ENCODE measurements at places on chromosomes 6 and 20. TPM values are rescaled to one million over a fixed set of nuclear protein-coding genes. Genes with fewer than 3 reads are reported as not detected.
A peak's percentile ranks its signal among the peaks of the same experiment; 100 is the strongest.

The ENPP1 gene
- total RNA-seq: 2.5 TPM

The HEBP2 gene
- total RNA-seq: 50.8 TPM

The WASF1 gene
- 10.2 TPM for total RNA-seq

DNA sequence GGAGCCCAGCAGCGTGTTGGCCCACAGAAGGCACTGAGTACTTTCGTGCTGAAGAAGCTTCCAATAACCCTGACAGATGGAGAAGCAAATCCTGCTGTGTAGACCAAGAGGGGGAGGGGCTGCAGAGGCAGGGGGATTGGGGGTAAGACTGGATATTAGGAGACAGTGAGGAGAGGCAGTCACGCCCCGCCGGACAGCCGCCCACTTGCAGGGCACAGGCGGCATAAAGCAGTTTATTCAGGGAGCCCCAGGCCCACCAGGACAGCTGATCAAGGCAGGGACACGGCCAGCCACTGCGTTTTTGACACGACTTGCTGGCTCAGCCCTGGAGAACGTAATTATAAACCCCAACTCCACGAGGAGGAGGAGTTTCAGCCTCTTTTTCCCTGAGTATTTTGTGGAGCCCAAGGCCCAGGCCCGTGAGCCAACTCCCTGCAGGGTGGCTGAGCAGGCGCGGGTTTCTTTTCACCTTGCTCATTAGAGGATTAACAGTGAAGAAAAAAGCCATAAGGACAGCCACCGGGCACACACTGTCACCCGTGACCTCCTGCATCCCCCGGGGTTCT, 177.9 kb downstream of the TFAP2C start:
- DNase-seq: no peak

DNA sequence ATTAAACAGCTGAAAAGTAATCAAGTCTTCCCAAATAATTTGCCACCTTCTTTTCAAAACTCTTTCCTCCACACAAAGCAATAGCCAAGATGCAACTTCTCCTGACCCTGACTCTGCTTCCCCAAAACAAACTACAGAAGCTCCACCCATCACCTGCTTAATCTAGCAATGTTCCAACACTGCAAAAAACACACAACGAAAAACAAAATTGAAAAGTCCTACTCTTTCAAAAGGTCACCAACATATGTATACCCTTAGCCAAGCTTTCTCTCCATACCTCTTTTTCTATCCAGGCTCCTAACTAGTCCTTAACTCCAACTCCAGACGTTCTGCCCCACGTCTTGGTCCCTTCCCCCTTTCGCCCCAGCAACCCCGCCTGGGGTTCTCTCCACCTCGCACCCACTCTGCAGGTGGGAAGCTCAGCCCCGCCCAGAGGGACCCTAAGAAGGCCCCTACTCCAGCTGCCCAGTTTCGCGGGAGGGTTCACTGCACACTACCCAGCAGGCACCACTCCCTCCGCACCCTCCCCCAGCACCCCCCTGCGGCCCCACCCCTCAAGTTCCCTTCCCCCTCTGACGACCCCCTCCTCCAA, 717 bp downstream of the CSNK2A1 start:
- DNase-seq: no peak

- no peak for DNase-seq
Measured at GRCh38 chr6:32637219-32637880, at the start of gene HLA-DQA1. Gene HLA-DQA1, plus strand, starts transcription at chr6:32637406. Its CDS starts 53 bp downstream, at chr6:32637459.

DNA sequence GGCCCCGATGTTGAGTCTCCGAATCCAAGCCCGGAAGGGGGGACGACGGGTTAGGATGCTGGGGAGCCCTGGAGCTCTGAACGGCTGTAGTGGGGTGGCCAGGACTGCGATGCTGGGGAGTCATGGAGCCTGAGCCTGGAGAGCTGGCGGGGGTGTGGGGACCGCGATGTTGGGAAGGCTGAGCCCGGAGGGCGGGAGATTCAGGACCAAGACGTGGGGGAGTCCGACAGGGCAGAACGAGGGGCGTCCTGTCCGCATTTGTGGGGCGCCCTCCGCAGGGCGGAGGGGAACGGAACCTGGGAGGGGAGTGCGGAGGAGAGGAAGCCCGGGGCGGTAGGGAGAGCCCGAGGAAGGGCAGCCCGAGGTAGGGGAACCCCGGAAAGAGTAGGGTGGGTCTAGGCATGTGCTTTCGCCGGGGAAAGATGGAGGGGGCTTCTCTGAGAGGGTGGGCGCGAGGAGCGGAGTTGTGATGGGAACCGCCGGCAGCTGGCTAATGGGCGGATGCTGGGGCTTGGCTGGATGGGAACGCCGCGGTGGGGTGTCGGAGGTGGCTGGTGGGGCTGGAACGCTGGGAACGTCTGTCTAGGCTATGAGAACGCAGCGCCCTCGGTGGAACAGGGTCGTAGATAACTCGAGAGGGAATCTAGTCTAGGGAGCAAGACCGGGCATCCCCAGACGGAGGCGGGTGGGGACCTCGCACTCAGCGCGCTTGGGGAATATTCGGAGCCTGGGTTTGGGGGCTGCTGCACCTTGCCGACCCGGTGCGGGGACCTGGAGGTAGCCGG, 684 bp downstream of the PAQR8 start:
- no peak for DNase-seq

DNA sequence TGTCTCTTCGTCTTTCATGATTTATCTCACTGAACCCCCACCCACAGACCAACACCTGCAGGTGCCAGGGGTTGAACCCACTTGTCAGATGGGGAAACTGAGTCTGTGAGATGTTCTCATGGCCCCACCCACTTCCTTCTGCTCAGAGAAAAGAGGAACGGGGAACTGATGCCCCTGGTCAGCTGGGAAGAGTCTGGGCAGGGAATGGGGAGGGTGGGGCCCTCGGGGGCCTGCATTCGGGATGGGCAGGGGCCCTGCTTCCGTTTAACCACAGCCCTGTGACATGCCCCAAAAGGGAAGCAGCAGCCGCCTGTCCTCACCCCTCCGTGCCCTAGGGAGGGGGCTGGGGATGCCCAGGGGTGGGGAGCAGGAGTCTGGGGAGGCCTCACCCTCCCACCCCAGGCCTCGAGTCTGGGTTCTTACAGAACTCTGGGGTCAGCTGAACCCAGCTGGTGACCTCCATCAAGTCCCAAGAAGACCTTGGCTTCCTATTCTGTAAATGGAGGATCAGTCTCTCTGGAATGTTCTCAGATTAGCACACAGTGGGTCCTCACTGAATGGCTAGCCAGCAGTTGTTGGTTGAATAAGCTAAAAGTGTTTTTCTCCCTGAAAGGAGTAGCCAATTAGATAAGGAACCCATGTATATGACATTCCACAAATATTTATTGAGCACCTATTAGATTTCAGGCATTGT, 81.5 kb downstream of the CEBPB start:
- DNase-seq: no peak

DNA sequence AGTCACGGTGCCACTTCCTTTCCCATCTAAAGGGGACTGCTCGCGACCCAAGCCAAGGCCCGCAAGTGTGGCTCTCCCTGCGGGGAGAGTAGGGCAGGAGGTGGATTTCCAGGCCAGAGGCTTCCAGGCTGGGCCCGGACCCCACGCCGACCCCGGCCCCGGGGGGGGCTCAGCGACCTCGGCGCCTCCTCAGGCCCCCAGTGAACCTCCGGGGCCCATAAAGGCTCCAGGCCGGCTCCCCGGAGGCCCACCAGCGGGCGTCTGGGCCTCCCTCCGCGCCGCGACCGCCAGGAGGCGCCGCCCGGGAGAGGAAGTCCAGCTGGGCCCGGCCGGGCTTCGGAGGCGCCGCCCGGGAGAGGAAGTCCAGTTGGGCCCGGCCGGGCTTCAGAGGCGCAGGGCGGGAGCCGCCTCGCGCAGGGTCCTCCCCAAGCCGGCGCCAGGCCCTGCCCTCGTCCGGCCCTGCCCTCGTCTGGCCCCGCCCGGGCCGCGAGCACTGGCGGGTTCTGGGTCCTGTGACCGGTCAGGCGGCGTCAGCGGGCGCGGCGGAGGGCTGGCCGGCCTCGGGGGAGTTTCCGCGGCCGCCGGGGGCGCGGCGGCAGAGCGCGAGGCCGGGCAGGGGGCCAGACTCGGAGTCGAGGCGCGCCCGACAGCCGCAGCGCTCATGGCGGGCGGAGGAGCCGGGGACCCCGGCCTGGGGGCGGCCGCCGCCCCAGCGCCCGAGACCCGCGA, at the start of gene RAB32:
Gene RAB32, plus strand, starts transcription at position 623 of the 729 bp plus-strand sequence. Its CDS starts 39 bp downstream, at position 662.
- DNase-seq: peak; percentile 82
